NCI-H1436 treated with DMSO at 0.1 percent for 48 hours (cell line): ENCODE measurements at places on chromosomes 2 and 18.

DNA sequence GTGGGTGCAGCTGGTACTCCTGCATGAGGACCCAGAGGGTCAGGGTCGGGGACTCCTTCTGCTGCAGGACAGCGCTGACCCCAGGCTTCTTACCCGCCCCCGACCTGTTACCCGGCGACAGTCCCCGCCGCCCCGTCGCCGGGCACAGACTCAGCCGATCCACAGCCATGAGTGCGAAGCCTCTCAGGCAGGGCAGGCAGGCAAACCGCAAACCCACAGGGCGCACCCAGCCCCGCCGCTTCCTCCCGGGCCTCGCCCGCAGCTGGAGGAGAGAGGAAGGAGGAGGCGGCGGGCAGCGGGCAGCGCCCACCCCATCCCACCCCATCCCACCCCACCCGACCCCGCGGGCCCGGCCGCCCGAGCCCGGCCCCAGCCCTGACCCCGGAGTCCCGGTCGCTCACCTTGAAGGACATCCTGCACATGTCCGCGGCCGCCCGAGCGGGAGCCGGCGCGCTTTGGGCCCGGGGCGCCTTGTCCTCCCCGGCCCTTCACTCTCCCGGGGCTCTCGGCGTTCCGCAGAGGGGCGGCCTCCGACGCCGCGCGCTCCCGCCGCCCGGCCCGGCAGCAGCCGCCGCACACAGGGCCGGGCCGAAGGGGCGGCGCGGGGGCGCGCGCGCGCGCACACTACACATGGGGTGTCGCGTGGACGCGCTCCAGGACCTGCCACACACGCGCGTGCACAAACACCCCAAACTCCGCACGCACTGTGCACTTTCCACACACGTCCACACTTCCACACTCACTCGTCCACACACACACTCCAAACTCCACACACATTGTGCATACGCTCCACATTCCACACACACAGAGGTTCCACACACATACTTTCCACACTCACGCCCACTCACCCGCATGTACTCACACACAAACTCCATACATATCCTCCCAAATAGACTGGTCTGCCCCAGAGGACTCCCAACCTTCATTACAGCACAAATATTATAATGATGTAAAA is at the start of gene ANKRD29:
TSS of gene ANKRD29 (minus strand) at position 603 of the 955 bp plus-strand sequence. CDS start at position 422, 181 bp downstream.
- no peak for DNase-seq

DNA sequence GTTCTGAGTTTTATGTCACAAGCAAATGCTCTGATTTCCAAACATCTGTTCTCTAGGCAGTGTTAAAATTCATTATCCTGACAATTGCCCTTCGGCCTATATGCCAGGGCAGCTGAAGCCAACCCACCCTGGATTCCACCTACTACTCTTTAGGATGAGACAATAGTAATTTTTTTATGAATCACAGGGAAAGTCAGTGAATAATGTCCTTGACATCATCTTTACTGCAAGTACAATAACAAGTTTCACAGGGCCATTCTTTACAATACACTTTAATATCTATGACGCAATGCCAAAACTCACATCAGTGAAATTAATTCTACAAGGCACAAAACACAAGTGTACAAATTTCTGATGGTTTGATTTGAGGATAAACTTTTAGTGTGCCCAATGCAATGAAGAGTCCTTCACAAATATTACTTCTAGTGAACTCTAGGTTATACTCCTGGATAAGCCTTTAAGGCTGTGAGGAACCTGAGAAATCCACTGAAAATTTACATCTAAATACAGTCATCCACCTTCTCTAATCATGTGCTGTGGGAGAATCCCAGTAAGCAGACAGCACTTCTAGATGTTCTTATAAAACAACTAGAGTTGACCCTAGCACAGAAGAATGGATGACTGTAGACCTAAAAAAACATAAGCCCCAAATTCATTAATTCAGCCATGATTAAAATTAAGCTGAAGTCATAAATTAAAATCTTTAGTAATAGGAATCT is 77.3 kb upstream of the CTLA4 start:
- no peak for DNase-seq

GRCh38 chr2:3270095-3270478 is 107.5 kb downstream of the EIPR1 start:
- DNase-seq, result no peak

DNA sequence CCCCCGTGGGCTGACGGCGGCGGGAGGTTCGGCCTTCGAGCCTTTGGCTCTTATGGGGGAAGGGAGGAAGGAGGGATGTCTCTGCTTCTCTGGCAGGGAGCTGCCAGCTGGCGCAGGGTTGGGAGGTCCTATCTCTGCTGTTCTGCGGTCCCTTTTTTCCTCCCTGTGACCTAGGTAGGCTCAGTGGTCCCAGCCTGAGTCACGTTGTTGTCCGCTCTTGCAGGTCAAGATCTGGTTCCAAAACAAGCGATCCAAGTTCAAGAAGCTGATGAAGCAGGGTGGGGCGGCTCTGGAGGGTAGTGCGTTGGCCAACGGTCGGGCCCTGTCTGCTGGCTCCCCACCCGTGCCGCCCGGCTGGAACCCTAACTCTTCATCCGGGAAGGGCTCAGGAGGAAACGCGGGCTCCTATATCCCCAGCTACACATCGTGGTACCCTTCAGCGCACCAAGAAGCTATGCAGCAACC is 2.5 kb downstream of the DLX1 start:
- no peak for DNase-seq

DNA sequence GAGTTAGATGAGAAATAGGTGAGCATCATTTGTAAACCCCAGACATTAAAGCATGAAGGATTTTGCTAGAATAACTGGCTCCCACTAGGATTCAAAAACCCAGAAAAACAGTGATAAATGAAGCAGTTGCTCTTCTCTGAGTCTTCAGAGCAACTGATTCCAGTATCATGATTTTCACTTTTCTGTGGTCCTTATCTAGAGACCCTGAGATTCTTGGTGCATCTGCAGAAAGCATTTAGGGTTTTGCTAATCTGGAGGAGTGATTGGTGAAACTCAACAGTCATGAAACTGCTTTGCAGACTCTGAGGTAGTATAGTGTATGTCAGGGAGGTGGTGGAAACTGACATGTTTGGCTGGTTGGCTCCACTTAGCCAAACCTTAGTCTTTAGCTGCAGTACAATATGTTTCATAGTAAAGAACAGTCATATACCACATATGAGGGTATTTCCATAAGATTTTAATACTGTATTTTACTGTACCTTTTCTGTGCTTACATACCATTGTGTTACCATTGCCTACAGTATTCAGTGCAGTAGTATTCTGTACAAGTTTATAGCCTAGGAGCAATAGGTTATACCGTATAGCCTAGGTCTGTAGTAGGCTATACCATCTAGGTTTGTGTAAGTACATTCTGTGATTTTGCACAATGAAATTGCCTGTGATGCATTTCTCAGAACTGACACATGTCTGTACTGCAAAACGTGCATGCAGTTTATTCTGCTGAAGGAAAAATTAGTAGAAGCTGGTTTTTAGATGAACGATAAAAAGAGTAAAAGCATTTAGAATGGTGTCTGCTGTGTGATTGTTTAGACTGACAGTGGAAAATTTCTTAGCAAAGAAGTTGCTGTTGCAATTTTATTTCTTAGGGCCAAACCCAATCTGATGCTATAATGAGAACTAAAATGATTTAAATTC is 23.8 kb downstream of the EML4 start:
- DNase-seq, result no peak

DNA sequence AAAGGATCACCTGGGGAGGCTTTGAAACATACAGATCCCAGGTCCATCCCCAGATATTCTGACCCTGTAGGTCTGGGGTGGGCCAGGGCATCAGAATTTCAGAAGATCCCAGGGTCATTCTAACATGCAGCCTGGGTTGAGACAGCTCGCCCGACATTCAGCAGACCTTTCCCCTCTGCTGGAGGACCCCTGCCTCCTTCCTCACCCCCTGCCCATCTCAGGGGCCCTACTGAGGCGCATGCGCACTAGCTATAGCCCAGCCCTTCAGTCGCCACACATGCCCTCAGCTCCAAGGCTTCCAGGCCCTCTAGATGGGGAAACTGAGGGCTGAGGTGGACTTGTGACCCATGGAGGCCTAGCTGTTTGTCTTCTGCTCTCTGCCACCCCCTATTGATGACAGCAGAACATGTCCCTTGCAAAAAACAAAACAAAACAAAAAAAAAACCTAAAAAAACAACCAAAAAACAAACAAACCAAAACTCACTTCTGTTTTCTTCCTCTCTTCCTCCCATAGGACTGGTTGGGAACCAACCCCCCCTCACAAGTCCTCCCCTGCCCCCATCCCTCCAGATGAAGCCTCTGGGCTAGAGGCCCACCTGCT is 91.3 kb downstream of the ZBTB7C start:
- no peak for DNase-seq

GRCh38 chr18:72768681-72769229 is 99.0 kb downstream of the NETO1 start:
- DNase-seq, result no peak
